ENCODE measurements at places on chromosomes 4 and X.

DNA sequence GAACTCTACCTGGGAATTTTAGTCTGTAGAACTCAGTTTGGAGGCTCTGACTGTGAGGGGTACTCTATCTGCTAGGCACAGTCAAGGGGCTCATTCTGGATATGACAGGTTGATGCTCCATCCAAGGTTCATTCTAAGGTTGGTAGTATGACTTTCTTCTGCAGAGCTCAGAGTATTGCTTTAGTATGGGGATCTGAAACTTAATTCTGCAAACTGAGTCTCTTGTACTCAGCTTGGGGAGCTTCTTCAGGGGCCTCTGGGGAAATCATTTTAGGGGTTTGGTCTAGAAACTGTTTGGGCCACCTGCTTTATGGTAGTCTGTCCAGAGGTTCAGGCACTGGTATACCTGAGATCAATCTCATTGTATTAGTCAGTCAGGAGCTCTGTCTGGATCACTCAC lies 9.7 kb upstream of the TSR2 start:
- no peak for DNase-seq

DNA sequence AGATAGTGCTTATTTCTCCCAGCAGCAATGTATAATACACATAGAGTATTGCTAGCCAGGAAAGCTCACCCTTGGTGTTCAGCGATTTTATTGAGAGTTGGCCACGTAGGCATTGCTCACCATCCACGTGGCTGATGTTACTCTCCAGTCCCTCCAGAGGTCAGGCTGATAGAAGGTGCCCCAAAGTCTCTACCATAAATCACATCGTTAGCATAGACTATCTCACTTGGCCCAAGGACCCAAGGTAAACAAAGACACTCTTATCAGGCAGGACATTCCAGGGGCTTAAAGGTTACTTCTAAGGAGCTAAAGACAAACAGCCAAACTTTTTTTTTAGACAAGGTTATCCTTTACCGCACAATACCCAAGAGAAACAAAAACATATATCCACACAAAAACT lies 30.3 kb upstream of the RGN start:
- no peak for DNase-seq

GRCh38 chrX:64536736-64537135 lies 141.5 kb upstream of the MTMR8 start:
- no peak for DNase-seq

GRCh38 chr4:189838821-189839497 lies 101.7 kb upstream of the FRG1 start:
- DNase-seq, result no peak

GRCh38 chr4:102862016-102862415 lies 6.8 kb upstream of the CISD2 start:
- no peak for DNase-seq

- no peak for DNase-seq
Observed at GRCh38 chrX:18360867-18361266, 6.4 kb upstream of the SCML2 start.

DNA sequence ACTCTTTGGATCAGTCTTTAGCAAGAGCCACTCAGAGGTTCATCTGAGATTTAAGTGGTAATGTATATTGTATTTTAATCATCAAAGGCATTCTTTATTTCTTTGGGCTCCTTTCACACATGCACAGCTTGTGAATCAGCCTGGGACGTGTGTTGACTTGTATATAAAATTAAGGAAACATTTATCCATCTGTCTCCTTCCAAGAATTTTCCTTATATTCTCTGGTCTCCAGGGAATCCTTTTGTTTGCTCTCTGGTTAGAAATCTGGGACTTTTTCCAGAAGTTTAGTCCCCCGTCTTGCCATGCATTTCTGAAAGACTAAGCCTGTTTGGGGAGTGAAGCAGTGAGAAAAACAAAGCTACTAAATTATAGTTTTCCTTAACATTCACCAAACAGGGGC lies 212.3 kb downstream of the DCAF12L2 start:
- no peak for DNase-seq

- DNase-seq, result no peak
Observed at GRCh38 chrX:9383655-9384054, 81.2 kb upstream of the TBL1X start.

GRCh38 chr4:2900741-2901140 lies 57.1 kb downstream of the ADD1 start:
- no peak for DNase-seq

DNA sequence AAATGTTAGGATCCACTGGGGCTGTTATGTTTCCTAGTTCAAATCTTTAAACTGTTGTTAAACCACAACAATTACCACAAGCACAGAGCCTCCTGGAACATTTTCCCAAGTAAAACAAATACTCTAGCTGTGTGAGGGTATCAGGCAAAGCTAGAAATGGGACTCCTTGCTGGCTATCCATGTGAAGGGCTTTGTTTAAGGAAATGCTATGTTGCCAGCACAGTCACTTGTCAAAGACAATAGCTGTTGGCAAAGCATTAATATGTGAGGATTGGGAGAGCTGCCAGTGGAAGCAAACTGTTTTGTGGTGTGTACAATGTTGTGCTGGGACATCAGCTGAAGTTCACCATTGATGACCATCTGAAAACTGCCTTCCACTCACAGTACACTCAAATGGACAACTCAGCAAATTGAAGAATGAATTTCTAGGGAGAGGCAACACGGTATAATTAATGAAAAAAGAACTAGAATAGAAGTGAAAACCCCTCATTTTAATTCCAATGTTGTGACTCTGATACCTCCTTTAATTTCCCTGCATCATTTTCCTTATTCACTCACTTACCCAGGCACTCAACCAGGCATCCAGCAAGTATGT lies 100.8 kb downstream of the ANXA3 start:
- DNase-seq, result no peak

GRCh38 chrX:41234962-41235361 lies 99.0 kb upstream of the DDX3X start:
- no peak for DNase-seq

- no peak for DNase-seq
Observed at GRCh38 chr4:121079376-121079775, 7.0 kb upstream of the NDNF start.

DNA sequence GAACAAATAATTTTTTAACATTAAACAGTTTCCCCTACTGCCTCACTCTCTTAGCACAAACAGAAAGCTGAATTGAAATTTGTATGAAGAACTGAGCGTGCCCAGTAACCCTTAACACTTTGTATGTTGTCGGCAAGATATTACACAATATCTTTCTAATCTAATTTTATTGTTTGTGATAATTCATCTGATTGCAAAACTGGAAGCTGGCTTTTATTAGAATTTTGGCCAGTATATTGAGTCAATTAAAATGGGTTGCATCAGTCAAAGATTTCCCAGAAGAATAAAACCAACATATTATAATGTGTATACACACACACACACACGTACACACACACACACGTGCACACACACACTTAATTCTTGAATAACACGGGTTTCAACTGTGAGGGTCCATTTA lies 2332.1 kb downstream of the PCDH7 start:
- DNase-seq, result no peak
